ENCODE measurements at places on chromosomes 3 and 15.

GRCh38 chr15:43776101-43776717 is 557 bp downstream of the ELL3 start:
- no peak for DNase-seq

GRCh38 chr3:134249935-134250716 is 533 bp downstream of the RYK start:
- DNase-seq: peak; percentile 45

DNA sequence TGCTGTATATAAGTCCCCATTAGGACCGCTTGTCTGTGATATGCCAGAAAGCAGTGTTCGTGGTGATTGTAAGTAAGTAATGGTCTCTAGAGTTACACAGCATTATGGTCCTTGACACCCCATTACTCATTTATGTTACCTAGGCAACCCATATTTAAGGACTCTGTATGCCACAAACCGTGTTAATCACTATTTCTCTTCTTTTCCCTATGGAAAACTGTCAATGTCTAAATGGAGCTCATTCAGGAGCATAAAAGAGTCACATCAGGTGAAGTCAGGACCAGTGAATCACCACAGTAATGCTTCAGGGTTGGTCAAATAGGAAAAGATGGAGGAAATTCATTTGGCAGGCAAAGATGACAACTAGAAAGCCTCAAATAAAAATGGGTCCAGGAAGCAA is 146.6 kb upstream of the PEX5L start:
- DNase-seq: no peak

- DNase-seq: no peak
Measured at GRCh38 chr3:9730657-9731205, 804 bp upstream of the BRPF1 start.

GRCh38 chr3:132265488-132265887 is 51.7 kb upstream of the ACP3 start:
- no peak for DNase-seq

DNA sequence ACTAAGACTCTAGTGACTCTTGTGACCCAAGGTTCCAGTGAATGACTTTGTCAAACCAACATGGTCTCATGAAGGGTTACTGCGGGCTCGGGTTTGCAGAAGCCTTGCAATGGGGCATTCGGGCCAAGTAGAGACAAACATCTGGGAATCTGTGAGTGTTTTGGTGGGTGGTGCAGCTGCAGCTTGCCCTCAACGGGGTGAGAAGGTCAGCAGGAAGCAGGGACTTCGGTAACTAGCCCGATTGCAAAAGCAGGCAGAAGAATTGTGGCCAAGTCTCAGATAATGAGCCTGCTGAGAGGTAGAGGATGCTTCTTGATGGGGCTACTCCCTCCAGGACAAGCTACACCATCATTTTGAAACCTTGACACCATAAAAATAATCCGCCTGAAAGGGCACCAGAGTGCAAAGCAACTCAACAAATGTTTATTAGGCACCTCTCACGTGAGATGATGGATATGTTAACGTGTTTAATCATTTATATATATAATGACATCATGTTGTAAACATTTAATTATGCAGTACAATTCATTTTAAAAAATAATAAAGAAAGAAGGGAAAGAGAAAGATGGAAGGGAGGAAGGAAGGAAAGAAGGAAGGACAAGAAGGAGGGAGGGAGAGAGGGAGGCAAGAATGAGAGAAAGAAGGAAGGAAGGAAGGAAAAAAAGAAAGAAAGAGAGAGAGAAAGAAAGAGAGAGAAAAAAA is 263.9 kb upstream of the IGF1R start:
- DNase-seq: no peak

DNA sequence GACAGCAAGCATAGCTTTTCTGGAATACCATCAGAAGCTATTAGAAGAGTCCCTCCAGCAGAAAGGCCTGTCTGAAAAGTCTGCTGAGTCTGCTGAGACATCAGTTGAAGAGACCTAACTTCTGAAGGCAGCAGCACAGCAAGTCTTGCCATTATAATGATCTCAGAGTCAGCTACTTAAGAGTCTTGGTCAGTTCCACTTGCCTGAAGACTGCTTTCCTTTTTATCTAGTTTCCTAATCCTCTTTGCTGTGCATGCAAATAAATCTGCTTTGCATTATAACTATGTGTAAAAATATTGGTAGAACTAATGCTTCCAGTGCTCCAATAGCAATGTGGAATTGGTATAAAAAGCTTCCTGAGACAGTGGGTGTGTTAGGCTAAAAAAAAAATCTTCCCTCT is 34.9 kb upstream of the CPOX start:
- DNase-seq: no peak

GRCh38 chr3:2856138-2857133 is 253.7 kb downstream of the IL5RA start:
- DNase-seq: no peak

DNA sequence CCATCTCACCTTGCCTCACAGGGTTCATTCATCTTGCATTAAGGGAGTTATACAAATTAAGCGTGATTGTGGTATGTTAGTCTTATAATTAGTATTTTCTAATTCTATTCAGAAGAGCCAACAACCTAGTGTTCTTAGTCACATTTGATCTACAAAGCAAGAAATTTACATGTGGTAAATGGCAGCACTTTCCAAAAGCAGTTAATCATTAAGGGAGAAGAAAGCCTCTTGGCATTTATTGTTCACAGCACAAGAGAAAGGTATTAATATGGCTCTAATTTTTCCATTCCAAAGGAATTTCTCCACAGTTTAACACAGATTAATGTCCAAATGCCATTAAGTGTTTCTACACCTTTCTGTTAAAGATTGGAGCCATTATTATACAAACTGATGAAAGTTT is 1077.1 kb downstream of the ZPLD1 start:
- no peak for DNase-seq

DNA sequence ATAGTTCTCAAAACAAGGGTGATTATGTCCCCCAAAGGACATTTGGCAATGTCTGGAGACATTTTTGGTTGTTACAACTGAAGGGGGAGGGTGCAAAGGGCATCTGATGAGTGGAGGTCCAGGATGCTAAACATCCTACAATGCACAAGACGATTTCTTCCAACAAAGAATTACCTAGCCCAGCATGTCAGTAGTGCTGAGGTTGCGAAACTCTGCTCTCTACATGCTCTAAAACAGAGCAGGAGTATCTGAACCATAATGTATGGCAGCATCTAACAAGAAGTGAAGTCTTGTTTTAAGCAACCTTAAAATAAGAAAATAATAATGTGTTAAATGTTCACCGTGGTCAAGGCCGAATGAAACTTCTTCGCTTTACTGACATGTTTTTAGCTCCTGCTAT is 7.0 kb downstream of the GYG1 start:
- DNase-seq: no peak

DNA sequence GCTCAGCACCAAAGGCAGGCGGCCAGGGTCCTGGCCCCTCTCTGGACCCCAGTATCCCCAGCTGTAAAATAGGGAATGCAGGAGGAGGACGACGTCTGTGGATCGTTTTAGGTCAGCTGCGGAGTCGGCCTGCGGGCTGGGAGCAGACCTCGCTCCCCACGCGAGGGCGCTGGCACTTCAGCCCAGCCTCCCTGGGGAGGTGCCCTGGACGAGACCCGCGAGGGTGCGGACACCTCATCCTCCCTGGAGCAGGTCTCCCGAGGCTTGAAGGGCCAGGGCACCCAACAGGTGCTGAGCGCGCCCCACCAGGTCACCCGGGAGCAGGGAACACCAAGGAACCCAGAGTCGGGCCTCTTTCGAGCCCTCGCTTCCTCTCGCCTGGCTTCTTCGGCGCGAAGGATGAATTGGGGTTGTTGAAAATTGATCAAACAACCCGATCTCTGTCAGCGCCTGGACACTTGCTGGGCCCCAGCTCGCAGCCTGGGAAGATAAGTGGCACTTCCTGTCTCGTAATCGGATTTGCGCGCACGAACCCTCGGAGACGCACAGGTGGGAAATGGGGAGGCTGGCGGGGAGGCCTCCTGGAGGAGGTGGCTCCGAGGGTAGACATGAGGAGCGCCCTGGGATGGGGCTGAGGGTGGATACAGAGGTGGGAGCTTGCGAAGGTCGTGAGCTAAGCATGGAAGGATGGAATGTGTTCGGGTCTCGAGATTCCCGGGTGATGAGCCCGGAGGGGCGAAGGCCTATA is 588 bp upstream of the VIPR1 start:
- peak; percentile 74 for DNase-seq

DNA sequence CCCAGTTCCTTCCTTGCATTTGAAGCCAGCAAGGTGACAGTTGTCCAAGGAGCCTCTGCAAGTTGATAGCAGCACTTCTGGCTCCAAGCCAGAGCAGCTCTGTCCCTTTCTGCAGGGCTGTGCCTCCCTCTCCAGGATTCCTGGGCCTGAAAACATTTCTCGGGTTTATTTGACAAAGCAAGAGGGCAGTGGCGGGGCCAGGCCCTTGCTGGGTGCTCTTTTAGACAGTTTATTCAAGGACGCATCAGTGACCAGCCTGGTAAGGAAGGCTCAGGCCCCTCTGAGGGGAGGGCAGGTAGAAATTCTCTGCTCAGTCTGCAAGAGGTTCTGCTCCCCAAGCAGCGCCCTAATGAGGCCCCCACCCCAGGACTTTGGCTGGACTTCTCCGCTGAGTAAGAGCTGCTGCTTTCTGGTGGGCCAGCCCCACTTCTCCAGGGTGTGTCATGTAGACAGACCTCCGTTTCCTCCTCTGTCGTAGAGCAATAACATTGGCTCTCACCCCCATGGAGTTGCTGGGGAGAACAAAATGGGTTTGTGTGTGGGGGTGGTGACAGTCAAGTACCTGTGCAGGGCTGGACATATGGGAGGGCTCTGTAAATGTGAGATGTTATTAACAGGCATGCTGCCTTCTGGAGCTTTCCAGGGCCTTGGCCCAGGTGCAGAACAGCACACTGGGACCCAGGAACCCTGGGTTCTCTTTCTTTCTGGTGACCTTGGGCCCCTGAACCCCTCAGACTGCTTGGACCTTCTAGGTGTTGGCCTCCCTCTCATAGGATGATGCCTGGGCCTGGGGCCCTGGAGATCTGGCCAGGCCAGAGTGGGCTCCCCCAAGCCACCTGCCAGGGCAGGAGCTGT is 146.2 kb upstream of the TLE3 start:
- no peak for DNase-seq

Measured in KBM-7 (cell line).